NCI-H2107 (cell line): ENCODE measurements at places on chromosomes 16 and 17.

DNA sequence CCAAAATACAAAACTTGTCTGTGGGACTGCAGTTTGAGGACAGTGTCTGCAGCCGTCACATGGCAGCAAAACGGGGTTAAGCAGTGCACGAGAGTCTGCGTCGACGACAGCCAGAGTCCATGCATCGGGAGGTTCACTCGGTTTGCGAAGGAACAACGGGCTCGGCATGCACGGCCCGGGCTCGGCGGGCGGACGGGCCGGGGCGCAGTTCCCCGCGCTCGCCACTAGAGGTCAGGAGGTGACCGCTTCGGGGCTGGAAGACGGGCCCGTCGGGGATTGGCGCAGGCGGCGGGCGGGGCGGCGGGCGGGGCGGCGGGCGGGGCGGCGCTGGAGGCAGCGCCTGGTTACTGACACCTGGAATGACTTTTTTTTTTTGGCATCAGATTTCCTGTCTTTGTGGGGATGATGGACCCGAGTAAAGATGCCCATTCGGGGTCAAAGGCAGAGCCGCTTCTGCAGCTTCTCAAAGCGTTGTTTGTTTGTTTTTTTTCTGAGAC, 6.5 kb downstream of the SCGB1C2 start:
- peak; percentile 17 for DNase-seq

- DNase-seq: no peak
Measured at GRCh38 chr17:50453901-50454300, 14.8 kb downstream of the CHAD start.

GRCh38 chr16:26816885-26817571, 249.7 kb upstream of the C16orf82 start:
- no peak for DNase-seq

- DNase-seq: no peak
Measured at GRCh38 chr17:10657879-10658278, 770 bp upstream of the MYH3 start.

DNA sequence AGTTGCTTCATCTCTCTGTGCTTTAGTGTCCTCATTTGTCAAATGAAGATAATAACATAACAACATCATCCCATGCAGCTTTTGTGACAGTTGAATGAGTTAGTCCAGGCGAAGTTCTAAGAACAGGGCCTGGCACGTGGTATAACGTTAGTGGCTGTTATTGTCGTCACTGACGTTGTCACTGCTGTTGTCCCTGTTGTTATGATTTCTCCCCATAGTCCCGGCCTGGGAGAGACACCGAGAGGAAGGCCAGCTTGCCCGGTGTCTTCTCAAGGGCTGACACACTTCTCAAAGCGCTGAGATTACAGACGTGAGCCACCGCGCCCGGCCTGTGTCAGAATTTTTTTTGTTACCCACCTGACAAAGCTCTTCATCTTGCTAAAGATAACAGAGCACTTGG, 29.9 kb downstream of the ABR start:
- no peak for DNase-seq

DNA sequence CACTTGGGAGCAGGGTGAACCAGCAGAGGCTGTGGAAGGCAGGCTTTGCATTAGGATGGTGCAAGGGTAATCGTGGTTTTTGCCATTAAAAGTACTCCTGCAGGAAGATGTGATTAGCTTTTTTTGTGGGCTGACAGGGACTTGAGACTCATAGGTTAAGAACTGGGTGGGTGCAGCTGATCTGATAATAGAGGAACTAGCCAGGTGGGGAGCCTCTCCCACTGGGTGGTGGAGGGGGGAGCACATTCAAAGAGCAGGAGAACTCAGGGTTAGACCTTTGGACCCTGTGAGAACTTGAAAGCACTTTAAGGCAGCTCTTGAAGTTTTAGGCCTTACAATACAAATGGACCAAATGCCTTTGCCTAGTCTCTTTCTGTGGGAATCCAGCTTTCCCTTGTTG, 32.4 kb downstream of the CCL4 start:
- no peak for DNase-seq

DNA sequence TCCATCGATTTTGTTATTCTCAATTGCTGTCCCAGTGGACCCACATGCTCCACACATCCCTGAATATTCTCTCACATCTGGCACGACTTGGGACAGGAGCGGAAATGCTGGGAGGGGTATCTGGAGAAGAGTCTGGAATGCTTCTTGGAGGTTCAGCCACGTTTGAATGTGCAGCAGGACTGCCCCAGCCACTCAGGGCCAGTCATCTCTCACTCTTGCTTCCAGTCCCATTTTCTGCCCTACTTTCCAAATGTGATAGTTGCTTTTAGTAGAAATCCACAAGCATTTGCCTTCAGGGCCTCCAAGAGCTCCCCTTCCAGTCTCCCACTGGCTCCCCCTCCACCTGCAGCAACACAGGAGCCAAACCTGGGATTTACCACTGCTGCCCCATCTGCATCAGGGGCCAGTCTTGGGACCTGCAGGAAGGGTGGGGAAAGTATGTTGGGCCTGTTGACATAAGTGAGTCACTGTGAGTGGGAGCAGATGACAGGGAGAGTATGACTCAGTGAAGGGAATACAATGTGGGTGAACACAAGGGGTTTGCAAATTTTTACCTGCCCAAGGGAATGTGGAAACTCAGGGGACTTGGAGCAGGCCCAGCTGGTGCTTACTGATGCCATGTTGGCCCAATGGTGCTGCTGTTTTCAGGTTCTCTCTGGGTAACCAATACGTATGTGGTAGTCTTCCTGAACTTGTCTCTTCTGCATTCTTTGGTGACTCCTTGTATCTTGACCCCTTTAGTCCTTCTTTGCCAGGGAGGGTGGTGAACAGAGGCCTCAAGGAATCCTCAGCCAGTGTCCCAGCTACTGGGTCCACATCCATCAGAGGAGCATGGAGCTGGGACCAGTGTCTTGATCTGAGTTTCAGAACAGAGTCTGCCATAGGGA, 78.8 kb upstream of the CRHR1 start:
- no peak for DNase-seq

- DNase-seq: no peak
Measured at GRCh38 chr16:65895906-65896305, 470.6 kb upstream of the CDH5 start.

DNA sequence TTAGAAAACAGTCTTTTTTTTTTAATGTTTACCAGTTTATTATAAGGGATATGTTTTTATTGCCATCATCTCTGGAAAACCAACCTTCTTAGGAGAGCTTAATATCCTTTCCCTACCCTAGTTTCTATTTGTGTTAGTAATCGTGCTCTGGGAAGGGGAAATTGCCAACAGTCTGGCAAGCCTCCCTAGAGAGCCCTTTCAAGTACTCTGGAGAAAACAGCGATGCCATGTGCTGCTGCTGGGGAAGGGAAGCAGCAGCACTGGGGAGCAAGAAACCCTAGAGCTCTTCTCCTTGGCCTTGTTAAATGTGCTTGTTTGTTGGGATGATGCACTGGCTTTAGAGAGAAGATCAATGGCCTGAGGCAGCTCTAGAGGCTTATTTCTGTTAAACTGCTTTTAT, 10.3 kb downstream of the RETREG3 start:
- DNase-seq: peak; percentile 66

- peak; percentile 56 for DNase-seq
Measured at GRCh38 chr17:29180034-29180787, at the start of gene MYO18A. Gene MYO18A (minus strand): TSS chr17:29180398. CDS start chr17:29166940, 13,458 bp downstream.

DNA sequence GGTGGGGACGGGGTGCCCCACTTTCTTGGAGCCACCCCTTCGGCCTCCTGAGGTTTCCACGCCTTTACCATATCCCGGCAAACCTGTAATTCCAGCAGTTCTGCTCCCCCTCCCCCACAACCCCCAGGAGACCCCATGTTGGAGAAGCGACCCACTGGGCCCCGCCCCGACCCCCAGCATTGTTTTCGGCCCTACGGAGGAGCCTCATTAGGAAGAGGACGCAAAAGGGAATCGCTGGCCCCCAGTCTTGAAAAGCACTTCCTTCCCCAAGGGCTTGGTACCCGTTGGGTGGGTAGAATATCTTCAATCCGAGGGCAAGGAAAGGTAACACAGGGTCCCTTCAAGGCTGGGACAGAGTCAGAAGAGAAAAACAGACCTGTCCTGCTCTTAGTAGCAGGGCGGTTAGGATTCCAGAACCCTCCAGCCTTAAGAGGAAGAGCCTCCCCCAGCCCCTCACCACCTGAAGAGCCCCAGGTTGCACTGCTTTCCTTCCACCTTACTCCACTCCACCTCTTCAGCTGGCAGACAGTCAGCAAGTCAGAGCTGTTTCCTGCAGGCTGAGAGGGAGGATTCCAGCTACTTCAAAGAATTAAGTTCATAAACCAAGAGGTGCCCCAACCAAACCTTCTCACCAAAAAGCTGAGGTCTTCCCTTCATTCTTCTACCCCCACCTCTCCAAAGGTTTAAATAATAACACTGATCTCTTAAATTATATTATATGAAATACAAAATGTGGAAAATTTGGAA, 803 bp upstream of the TLCD2 start:
- DNase-seq: no peak

GRCh38 chr16:77317059-77317458, 117.8 kb downstream of the ADAMTS18 start:
- no peak for DNase-seq

DNA sequence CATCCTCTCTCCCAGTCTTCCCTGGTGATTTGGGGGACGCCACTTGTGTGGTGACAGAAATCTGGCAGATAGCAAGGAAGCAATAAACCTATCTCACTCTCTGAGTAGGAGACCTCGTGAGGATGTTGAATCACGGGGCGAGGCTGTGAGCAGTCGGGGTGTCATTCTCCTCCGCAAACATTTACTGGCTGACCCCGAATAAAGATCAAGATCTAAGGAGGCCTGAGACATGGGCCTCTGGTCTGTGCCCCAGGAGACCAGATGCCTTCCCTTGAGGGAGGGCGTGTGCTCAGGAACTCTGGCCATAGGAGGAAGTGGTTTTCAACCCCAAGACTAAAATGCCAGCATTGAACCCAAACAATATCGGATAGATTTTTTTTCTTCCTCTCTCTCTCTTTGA, 53.1 kb downstream of the FOXL1 start:
- DNase-seq: no peak

DNA sequence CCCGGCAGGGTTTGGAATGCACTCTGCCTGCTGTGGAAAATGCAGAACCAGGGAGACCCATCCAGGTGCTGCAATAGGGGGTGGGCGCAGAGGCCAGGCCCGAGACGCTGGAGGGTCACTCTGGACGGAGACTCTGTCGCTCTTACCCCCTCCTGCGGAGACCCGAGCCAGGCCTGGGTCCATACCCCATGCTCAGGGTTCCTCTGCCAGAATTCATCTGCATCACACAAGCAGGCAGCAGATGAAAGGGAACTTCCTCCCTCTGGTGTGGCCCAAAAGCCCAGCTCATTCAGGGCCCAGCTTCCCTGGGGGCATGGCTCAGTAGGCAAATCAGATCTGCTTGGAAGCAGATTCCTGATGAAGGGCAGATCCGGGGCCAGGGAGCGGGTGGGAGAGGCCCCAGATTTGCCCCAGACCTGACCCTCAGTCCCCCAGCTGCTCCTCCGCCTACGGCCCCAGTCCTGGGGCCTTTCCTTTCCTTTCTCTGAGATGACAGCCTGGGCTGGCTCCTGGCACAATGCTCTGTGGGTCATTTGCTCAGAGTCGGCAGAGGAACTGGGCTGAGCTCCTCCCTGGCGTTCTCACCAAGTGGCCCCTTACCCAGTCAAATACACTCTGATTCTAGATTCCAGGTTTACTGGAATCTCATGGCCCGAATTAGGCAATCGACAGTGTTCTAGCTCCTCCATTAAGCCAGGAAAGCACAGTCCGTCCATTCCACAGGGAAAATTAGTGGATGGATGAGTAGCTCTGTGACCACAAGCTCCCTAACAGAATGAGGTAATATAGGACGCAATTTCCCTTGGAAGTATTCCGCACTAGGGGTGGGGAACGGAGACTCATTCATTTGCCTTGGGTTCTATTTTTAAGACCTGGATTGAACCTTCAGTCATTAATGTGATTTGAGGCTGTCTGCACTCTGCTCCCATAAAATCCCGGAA, 19.1 kb upstream of the RASD1 start:
- DNase-seq: no peak

DNA sequence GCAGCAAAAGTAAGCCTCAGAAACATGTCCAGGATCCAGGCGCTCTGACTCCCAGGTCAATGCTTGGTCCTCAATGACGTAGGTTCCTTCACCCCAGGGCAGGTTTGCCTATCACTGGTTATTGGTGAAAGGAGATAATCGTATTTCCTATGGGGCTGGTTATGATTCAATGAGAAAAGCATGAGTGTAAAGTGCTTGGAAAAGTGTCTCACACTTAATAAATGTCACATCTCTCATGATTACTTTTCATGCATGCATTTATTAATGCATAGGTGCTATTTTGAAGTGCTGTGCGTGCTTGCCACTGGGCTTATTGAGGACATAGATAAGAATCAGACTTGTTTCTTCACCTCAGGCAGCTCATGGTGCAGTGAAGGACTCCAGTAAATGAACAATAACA, 10.4 kb upstream of the CDH13 start:
- no peak for DNase-seq

GRCh38 chr17:16304830-16305229, 48.4 kb downstream of the CENPV start:
- DNase-seq: no peak

DNA sequence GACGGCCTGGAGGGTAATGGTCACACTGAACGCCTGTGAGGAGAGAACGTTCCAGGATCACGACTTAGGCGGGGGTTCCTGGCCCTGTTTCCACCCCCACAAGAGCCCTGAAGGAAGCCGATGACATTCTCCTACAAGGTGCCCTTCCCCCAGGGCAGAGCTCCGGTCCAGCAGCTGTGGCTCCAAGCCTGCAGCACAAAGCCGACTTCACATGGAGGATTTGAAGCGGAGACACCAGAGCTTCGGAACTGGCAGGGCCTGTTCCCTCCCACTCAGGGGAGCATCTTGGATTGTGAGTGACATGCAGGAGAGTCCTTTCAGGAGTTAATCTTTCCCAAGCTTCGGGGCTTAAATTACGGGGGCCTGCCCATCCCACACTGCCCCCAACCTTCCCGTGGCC, 5.0 kb downstream of the FADS6 start:
- no peak for DNase-seq

DNA sequence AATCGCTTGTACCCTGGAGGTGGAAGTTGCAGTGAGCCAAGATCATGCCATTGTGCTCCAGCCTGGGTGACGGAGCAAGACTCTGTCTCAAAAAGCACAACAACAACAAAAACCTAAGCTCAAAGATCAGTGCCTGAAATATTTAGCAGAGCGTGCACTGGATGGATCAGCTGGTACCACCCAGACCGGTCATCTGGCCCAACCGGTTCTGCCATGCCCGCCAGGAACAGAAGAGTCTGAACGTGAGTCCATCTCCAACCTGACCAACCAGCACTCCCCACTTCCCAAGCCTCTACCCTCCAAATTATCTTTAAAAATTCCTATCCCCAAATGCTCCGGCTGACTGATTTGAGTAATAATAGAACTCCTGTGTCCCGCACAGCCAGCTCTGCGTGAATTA, 1.5 kb upstream of the UQCC4 start:
- no peak for DNase-seq

DNA sequence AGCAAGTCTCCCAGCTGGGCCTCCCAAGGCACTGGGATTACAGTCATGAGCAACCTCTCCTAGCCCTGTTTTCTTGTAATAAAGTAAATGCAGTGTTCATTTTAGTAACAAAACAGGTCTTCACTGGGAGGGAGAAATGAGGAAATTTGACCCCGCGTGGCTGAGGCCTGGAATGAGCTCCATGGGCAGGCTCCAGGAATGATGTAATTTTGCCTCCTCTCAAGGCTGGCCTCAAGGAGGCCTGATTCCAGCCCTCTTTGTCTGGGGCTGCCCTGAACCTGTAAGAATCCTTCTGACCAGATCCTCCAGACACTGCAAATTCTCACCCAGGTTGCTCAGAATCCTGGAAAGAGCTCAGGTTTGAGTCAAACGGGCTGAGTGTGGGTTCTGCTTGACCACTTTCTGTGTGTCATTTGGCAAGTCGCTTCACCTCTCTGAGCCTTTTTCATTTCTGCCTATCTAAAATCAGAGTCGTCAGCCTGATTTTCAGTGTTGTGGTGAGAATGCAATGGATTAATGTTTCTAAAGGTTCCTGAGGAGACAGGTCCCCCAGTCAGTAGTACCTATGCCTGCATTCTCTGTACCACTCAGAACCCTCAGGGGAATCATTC, 57.1 kb downstream of the RAB11FIP4 start:
- DNase-seq: no peak
